ENCODE measurements at places on chromosomes 2 and 18.

- no peak for DNase-seq
Measured at GRCh38 chr2:196176142-196176738, 4.9 kb upstream of the STK17B start.

DNA sequence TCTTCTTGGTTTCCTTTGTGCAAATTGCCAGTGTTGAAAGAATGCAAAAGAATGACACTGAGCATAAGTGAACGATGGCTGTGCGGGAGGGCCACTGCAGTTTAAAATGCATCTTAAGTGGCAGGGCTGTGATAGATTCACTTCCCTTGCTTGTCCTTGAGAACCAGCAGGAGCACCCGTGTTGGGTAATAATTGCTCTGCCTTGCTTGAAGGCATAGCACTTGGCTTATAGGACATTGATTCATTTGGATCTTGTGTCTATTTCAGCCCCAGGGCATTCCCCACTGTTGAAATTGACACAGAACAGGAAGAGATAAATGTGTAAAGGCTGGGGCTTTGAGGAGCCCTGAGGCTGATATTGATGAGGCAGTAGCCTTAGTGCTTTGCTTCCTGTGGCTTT lies 1003.7 kb upstream of the GYPC start:
- no peak for DNase-seq

DNA sequence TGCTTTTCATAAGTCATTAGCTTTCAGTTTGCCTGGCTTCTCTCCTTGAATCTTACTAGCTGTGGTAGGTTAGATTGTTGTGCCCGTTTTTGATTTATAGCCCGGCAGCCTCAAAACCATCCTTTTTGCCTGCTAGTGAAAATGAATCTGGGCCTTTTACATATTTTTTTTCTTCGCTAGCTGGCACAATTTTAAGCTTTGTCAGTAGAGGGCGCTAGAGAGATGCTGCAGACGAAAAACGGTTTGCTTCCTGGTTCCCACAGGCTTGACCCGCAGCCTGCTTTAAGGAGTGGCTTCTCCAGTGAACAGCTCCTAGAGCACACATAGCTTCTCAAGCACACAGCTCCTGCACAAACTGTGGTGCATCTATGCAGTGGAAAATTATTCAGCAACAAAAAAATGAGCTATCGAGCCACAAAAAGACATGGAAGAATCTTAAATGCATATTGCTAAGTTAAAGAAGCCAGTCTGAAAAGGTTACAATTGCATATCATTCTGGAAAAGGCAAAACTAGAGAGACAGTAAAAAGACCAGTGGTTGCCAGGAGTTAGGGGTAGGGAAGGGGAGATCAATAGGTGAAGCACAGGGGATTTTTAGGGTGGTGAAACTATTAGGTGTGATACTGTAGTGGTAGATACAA lies 47.9 kb downstream of the E2F6 start:
- DNase-seq, result no peak

- no peak for DNase-seq
Measured at GRCh38 chr18:35371412-35372195, 5.5 kb downstream of the ZNF396 start.

GRCh38 chr2:25757906-25758305 lies 84.5 kb upstream of the DTNB start:
- DNase-seq, result no peak

DNA sequence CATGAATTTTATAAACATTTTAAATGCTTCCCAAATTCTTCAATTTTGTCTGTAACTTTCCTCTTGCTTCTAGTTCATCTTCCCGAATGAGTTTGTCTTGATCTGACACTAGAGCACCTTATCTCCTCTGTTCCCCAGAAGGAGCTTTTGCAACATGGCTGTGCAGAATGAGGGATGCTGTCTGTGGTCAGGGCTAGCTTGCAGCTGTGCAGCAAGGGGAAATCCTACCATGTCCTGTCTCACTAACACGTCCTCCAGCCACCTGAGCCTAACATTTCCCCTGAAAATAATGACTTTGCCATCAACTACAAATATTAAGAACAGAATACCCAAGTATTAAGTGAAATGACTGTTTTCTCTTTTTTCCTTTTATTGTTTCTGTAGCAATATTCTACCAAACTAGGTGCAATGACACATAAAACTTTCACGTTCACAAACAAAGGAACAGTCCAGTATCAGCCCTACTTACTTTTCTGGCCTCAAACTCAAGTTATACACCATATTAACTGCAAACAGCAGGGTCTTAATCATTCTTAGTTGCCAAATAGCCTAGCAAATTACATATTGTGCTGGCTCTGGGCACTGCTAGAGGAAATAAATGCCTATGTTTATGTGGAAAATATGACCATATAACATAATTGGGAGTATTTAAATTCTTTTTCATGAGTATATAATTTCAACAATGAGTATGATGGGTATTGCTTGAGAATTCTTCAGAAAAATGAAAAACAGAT lies 423.3 kb downstream of the CMPK2 start:
- no peak for DNase-seq

- no peak for DNase-seq
Measured at GRCh38 chr2:6164986-6165747, 473.0 kb downstream of the SOX11 start.
